T-helper 22 cell (primary cell): ENCODE measurements at places on chromosomes 1 and 21.

GRCh38 chr1:98910827-98911226 lies 93.8 kb downstream of the PLPPR5 start:
- no peak for DNase-seq

GRCh38 chr1:164794356-164794755 lies 235.4 kb downstream of the PBX1 start:
- no peak for DNase-seq

- DNase-seq = no peak
Observed at GRCh38 chr1:107572674-107573211, 392.2 kb downstream of the VAV3 start.

DNA sequence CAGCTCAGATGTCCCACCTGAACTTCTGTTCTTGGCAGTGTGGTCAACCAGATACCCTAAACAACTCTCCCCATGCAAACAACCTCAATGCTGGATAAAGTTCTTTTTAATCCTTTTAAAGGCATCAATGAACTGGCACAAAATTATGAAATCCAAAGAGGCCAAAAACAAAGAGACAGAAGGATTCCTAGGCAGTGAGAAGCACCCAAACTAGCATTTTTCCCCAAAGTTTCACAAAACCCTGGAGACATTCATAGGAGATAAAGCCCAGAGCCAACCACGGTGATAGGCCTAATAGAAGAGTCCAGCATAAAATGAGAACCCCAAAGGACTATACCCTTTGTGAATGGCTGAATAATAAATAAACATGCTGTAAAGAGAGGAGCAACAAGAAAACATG lies 50.7 kb downstream of the MATN1 start:
- DNase-seq = no peak

DNA sequence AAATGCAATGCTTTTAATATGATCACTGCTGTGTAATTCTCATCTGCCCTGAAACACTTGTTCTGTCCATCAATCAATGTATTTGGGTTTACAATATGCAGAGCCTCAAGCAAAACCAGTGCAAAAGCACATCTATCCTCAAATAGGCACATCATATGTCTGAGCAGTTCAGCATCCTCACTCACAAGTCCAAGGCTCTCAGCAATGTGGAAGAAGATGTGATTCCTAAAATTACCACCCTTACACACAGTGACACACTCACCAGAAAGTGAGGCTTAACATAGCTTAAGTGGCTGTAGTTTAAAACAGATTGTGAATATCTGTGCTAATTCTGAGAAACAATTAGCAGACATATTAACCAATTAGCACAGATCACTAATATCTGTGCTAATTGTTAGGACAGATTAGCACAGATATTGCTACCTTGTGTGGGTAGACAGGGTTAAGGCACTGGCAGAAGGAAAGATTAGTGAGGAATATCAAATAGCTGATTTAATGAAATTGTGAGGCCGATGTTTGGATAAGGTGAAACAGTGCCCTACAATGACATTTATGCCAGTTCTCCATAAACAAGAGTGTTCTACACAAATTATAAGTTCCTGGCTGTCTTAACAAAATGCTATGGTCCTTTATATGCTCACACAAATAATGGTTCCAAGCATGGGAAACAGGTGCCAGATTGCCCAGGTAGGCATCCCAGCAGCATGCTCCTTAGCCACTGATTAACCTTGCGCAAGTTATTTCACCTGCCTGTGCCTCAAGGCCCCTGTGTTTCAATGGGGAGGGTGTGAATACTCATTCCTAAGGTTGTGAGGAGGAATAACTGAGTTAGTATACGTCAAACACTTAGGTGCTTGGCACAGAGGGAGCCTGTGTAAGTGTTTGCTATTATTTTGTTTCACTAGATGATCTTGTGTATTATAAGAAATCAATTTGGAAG lies 41.7 kb downstream of the MRPL39 start:
- DNase-seq = no peak

GRCh38 chr1:211908453-211908852 lies 77.9 kb upstream of the LPGAT1 start:
- no peak for DNase-seq

- DNase-seq = no peak
Observed at GRCh38 chr21:26422706-26423105, 150.4 kb downstream of the CYYR1 start.

- no peak for DNase-seq
Observed at GRCh38 chr1:224383218-224383617, 26.5 kb downstream of the CNIH4 start.

GRCh38 chr1:197736685-197737084 lies 38.6 kb downstream of the DENND1B start:
- no peak for DNase-seq

DNA sequence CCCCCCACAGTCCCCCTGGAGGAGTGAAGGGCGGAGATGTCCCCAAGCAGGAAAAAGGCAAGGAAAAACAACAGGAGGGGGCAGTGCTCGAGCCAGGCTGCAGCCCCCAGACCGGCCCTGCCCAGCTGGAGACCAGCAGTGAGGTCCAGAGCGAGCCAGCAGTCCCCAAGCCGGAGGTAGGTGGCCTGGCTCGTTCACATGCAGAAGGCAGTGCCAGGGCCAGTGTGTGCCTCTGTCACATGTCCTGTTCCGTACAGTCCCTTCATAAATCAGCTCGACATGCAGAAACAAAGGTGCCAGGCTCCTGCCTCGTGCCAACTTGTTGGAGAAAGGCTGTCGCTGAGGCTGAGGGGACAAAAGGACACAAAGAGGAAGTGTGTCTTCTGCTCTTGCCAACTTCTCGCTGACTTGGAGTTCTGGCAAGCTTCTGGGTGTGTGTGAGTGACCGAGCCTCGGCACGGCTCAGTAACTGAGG lies 24.1 kb upstream of the MPZL1 start:
- no peak for DNase-seq

GRCh38 chr1:102032534-102032933 lies 35.8 kb upstream of the OLFM3 start:
- no peak for DNase-seq

DNA sequence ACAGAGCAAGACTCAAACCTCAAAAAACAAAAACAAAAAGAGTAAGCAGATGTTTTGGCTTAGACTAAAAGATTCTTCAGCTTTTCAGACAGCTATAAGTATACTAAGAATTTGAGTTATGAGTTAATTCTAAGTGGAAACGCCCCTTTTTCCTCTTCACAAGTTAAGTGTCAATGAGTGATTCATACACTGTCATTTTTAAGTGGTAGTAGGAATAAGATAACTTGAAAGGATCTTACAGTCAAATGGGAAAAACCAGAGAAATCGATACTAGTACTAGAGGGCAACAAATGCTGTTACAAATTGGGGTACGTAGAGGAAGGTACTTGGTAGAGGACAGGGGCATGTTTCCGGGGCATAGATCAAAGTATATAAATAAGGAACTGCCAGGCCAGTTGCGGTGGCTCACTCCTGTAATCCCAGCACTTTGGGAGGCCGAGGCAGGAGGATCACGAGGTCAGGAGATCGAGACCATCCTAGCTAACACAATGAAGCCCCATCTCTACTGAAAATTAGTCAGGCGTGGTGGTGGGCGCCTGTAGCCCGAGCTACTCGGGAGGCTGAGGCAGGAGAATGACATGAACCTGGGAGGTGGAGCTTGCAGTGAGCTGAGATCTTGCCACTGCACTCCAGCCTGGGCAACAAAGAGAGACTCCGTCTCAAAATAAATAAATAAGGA lies 7.4 kb downstream of the H3-3A start:
- no peak for DNase-seq

GRCh38 chr1:225517697-225518096 lies 89.9 kb upstream of the LBR start:
- DNase-seq = no peak

- no peak for DNase-seq
Observed at GRCh38 chr21:43313221-43313938, 113.6 kb downstream of the SIK1 start.

DNA sequence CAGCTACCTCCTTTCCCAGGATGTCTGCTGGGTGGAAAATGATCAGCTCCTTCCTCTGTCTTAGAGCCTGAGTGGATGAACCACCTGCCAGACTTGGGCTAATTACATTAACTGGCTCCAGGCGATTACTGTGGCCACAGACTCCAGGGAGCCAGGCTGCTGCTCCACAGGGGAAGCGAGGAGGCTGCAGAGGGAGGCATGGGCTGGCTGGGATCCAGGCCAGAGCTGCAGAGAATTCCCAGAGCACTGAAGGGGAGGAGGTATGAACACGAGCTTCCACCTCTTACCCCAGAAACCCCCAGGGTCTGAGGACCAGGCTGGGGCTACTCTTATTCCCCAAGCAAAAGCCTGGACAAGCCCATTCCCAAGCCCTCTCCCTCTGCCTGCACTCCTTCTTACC lies 136.0 kb upstream of the KLHDC7A start:
- no peak for DNase-seq

GRCh38 chr1:184485751-184486723 lies 99.2 kb downstream of the C1orf21 start:
- no peak for DNase-seq

- DNase-seq = no peak
Observed at GRCh38 chr1:64246294-64246917, 43.0 kb downstream of the UBE2U start.

DNA sequence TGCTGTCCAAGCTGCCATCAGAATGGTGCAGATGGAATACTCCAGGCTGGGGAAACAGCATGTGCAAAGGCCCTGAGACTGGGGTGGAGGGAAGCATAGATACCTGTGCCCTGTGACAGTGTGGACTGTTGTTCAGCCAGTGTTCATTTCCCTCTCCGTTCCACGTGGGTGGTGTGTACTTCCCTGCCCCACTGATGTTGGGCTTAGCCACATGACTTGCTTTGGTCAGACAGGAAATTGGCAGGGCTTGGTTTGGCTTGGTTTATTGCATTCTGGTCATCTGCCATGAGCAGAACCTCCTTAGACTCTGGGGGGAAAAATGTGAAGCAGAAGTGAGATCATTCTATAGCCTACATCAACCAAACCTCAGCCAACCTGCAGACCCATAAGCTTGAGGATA lies 102.4 kb upstream of the IGSF21 start:
- no peak for DNase-seq

DNA sequence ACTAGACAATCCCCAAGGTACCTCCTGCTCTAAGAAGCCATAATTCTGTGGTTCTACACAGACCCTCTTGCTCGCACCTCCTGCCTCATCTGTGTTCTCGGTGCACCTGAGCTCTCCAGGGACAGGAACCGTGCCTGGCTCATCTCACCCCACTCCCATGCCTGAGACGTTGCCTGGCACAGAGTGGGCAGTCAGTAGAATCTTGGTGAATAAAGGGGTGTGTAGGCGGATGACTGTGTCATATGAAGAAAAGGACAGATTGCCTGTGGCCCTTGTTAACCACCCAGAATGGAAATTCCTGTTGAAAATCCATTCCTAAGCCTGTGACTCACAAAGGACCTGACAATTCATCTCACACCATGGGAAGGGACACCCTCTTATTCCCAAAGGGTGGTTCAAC lies 92.9 kb downstream of the KCNN3 start:
- no peak for DNase-seq

- DNase-seq = no peak
Observed at GRCh38 chr21:24208562-24209260, 1398.6 kb downstream of the MRPL39 start.

DNA sequence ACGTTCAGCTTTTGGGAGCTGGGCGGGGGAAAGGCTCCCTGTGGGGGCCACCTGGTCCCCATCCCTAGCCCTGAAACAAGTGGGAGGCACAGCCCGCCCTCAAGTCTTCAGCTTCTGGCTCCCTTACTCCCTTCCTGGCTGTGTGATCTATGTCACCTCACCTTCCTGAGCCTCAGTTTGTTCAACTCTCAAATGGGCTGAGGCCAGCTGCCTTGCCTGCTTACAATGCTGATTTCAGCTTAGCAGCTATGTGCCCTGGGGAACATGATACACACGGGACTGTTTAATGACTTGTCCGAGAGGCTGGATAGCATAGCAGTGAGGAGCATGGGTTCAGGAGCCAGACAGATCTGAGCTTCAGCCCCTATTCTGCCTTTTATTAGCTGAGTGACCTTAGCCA lies 19.3 kb downstream of the GRHL3 start:
- no peak for DNase-seq

- no peak for DNase-seq
Observed at GRCh38 chr1:87805666-87806378, 477.1 kb downstream of the LMO4 start.

- no peak for DNase-seq
Observed at GRCh38 chr1:27652111-27652864, 17.3 kb upstream of the FGR start.

- no peak for DNase-seq
Observed at GRCh38 chr21:42687796-42688195, 34.4 kb downstream of the PDE9A start.

GRCh38 chr1:53654216-53655210 lies 84.5 kb downstream of the GLIS1 start:
- DNase-seq = no peak

- DNase-seq = no peak
Observed at GRCh38 chr1:228110556-228110955, 1.5 kb upstream of the MRPL55 start.

- DNase-seq = no peak
Observed at GRCh38 chr1:78121710-78122109, 75.9 kb downstream of the GIPC2 start.

GRCh38 chr1:116353155-116353554 lies 19.9 kb upstream of the ATP1A1 start:
- DNase-seq = no peak

GRCh38 chr1:206442101-206442500 lies 28.2 kb upstream of the IKBKE start:
- no peak for DNase-seq

- DNase-seq = no peak
Observed at GRCh38 chr1:1442069-1442770, 6.7 kb downstream of the VWA1 start.

DNA sequence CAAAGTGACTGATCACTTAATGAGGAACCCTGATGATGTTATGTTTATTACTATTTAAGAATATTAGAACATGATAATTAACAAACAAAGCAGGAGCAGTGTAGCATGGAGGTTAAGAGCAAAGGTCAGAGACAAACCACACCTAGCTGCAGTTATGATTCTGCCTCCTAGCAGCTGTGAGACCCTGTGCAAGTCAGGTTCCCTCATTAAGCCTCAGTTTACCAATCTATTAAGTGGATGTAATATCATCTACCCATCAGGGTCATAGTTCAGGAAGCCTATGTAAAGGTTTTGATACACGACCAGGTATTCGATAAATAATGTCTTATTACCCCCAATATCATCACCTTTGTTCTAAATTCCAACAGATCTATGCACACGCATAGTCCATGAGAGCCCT lies 32.0 kb downstream of the DUSP10 start:
- no peak for DNase-seq

- no peak for DNase-seq
Observed at GRCh38 chr1:21966247-21967000, 10.4 kb upstream of the CELA3B start.

DNA sequence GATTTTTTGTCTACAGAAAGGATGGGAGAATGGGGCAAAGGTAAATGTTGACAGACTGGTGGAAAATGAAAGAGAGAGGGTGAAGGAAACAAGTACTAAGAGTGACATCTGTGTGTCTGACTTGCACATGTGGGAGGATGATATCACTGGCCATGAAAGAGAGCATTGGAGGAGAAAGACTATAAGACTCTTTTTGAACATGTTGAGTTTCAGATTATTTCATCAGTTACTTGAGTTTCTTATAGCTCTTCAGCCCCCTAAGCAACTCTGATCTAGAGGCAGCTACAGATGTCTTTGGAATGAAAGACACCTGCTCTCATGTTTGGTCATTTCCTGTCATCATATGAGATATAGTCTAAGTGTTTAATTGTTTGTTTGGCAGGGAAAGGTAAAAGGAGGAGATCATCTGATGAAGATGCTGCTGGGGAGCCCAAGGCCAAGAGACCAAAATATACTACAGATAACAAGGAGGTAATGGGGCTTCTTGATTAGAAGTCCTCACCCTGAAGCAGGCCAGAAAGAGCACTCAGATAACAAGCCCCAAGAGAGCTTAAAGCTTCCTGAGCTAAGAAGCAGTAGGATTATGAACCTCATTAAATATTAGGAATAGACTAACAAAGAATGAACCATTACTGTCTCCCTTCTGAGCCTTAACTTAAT lies 4.5 kb downstream of the POLR3C start:
- no peak for DNase-seq
